Right renal cortex interstitium (tissue), 3 donors: ENCODE measurements at places on chromosomes 4 and X.

- no peak for DNase-seq
Observed at GRCh38 chr4:67371615-67372014, 173.7 kb downstream of the CENPC start.

- DNase-seq: no peak
Observed at GRCh38 chr4:84892950-84893349, 73.5 kb downstream of the WDFY3 start.

DNA sequence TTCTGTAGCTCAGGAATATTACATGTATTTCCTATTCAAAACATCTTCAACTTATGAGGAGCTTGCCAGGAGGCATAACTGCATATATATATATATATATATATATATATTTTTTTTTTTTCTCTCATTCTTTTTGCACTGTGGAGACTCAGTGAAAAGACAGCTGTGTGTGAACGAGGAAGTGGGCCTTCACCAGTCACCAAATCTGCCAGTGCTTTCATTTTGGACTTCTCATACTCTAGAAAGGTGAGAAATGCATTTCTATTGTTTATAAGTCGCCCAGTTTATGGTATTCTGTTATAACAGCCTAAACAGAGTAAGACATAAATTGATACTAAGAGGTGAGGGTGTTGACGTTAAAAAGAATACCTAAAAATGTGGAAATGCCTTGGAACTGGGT lies 710.6 kb downstream of the TRAM1L1 start:
- DNase-seq: no peak

DNA sequence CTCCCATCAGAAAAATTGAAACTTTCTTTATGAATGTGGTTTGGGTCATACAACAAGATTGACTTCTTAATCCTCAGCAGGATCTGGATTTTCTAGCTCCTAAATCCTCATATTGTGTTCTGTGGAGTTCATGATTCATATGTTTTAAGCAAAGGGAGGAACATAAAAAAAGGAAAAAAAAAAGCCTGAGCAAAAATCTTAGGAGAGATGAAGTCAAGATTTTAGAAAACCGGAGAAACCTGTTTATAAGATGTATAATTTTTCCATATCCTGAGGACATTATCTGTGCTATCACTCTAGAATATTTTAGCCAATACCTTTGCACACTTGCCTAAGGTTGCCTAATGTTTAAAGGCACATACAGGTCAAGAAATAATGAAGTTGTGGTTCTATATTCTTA lies 7.0 kb upstream of the EREG start:
- DNase-seq: no peak

- DNase-seq: no peak
Observed at GRCh38 chr4:2254665-2255500, 7.0 kb downstream of the MXD4 start.

DNA sequence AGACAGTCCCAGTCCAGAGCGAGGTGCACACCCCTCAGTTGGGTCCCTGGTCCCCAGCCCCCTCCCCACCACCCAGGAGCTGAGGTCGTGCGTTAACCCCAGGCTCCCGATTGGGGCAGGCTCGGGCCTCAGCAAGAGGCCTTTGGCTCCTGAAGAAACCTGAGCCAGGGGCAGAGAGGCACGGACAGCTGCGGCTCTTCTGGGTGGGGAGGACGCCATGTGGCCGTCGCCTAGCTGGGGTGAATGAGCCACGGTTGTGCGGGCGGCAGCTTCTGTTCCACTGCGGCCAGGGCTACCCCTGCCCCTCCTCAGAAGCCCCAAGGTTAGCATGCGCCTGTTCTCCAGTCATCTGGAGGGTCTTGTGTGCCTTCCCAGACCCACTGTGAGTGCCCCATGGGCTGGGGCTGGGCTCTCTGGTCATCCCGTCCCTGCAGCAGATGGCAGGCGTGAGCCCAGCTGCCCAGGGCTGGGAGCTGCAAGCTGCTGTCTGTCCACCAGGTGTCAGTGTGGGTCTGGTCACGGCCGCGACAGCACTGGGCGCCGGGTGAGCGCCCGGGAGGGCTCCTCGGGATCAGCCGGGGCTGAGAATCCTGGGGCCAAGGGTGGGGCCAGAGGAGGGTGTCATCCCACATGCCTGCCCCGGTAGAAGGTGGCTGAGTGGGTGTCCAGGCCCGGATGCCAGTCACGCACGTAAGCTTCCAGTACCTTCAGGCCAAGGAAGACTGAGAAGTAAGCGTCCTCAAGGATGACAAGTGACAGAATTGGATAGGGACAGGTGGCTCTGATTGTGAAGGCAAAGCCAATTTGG lies 21.9 kb downstream of the ATP2B3 start:
- no peak for DNase-seq

- no peak for DNase-seq
Observed at GRCh38 chr4:186151499-186151898, 39.9 kb upstream of the CYP4V2 start.

- no peak for DNase-seq
Observed at GRCh38 chr4:122873146-122873545, 46.5 kb downstream of the FGF2 start.

- DNase-seq: no peak
Observed at GRCh38 chr4:169557061-169557636, 55.2 kb downstream of the NEK1 start.

DNA sequence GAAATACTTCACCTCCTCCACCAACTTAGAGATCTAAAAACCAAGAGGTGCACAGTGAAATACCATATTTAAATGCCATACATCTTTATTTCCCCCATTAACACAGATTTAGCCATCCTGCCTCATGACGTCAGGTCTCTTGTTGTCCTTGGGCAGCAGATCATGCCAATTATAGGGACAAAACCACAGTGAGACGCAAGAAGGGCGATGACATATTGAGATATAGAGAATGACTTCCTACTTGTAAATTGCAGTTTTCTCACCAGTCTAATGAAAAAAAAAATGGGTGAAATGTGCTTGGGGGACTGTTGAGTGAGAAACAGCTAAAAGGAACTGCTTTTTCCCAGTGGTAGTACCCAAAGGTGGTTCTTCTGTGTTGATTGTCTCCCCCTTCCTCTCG lies 24.3 kb downstream of the RS1 start:
- no peak for DNase-seq
